CD4-positive, alpha-beta T cell treated with Interleukin-12 subunit alpha and Interleukin-12 subunit beta, for 1 hour (primary cell): ENCODE measurements at places on chromosomes 3 and 15.

GRCh38 chr3:71191031-71191482, 392.5 kb downstream of the FOXP1 start:
- DNase-seq = no peak

- no peak for DNase-seq
Measured at GRCh38 chr3:120773932-120774331, 31.4 kb downstream of the GTF2E1 start.

DNA sequence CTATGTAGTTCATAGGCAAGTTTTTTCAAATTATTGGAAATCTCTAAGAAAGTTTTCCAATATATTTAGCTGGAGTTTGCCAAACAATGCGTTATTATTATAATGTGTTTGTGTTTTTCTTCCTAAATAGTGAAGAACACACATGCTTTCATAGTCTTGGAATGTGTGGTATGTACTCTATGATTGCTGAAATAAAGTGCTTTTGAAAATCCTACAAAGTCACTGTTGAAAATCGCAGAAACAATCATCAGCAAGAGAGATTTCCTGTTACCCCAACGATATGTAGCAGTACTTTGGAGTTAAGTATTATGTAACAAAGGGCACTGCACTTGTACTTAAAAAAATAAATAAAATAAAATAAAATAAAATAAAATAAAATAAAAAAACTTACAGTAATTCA, 796.2 kb downstream of the NAALADL2 start:
- DNase-seq = no peak

DNA sequence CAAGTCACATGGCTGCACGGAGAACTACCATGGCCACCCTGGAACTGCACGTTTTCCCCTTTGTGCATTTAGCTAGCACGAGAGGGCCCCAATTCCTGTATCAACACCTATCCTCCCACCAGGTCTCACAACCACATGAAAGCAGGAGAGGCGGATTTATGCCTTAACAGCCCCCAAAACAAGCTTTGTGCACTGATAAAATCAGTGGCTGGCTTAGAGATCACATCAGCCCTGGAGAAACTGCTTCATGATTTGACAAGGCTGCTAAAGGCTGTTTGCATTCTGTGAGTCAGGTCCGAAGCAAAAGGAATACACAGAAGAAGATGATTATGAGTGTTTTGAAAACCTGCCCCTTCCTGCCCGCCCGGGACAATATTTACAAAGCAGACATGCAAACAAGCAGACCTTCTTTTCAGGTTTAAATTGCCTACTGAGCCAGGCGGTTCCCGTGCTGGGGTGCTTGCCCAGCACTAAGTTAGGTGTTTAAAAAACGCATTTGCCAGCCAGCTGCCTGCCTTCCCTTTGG, 25.9 kb downstream of the CEMIP start:
- DNase-seq = no peak

GRCh38 chr3:15479400-15480224, 41.9 kb downstream of the COLQ start:
- DNase-seq = no peak

- no peak for DNase-seq
Measured at GRCh38 chr3:151124476-151124875, 39.0 kb downstream of the MED12L start.

DNA sequence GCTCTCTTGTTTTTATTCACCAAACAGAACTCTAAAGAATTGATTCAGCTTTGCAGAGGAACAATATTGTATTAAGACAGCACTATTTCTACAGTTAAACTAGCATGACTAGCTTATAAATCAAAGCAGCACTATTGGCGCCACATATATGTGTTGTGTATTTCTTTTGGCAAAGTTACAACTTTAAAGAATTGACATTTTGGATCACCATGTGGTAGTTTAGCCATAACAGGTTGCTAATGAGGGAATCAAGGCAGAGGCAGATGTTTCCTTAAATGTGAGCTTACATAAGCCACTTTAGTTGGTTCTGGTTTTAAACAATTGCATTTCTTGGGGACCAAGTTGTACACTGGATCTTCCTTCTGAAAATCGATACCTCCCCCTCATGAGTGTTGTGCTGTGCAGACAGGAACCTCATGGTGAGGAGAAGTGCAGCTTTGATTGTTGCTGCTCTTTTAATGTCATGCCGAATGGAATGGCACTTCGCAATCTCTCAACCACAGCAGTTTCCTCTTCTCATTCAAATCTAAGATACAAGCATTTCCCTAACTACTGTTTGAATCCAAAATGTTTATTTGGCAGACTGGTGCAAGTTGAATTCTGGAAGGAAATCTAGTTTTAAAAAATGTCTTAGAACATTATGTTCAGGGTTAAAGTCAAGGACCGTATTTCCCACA, 151.2 kb downstream of the MYRIP start:
- no peak for DNase-seq

DNA sequence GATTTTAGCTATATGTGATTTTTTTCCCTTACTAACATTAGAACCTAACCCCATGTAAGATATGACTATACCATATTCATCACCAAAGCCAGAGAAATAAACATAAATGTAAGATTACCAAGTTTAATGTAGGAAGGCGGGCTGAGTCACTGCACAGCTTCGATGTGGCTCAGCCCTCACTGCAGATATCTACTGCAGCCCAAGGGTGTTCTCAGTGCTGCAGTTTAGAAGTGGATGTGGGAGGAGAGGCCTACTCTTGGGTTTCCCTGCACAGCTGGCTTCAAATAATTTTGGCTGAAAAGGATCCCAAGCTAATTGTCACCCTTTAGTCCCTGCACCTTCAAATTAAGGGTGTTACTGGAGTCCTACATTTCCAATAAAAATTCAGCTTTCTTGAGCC, 9.3 kb downstream of the ARPP19 start:
- no peak for DNase-seq

DNA sequence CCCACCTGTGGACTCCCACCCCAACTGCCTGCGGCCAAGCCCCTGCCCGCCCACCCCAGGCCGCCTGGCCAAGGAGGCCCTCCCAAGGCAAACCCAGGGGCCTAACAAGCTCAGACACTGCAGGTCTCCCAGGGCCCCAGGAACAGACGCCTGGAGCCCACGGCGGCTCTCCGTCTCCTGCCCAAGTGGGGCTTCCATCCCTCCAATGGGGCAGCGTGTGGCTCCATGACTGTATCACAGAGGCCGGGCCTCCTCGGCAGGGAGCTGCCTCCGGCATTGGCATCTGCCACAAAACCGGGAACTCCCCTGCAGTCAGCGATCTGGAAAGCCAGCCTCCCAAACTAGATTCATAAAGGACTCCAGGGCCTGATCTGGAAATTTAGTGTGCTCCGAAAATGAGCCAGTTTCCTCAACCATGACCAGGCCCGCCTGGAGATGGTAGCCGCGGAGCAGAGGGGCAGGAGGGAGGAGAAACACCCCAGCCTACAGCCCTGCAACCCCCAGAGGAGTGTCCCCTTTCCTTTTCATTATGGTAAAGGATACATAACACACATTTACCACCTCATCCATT, 148.3 kb upstream of the IQSEC1 start:
- DNase-seq = no peak

DNA sequence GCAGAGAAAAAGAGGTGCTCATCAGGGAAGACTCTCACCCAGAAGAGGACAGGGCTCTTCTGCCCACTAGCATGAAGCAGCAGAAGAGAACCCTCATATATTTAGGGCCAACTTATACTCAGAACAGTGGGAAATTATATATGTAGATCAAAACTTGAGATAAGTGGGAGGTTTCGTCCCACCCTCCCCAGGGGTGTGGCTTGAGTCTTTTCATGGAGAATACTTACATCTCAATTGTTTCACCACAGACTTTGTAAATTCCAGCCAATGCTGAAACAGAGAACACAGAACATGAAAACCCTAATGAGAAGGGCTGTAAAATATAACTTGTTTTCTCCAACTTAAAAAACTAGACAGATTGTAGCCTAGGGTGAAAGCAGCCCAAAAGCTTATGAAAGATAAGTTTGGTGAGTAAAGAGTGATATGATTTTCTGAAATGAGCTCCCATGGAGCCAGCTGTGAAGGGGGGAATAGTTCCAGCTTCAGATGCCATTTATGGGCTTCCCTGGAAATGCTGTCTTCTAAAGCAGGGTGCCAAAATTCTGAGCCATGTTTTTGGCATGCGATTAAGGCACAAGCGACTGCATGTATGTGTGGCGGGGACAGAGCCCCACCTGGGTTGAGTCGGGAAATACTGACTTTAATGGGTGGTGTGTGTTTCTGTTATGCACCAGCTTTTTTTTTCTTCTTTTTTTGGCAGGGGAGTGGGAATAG, 92.9 kb downstream of the WDR76 start:
- DNase-seq = no peak

- no peak for DNase-seq
Measured at GRCh38 chr3:133890972-133891644, 4.6 kb downstream of the RAB6B start.

DNA sequence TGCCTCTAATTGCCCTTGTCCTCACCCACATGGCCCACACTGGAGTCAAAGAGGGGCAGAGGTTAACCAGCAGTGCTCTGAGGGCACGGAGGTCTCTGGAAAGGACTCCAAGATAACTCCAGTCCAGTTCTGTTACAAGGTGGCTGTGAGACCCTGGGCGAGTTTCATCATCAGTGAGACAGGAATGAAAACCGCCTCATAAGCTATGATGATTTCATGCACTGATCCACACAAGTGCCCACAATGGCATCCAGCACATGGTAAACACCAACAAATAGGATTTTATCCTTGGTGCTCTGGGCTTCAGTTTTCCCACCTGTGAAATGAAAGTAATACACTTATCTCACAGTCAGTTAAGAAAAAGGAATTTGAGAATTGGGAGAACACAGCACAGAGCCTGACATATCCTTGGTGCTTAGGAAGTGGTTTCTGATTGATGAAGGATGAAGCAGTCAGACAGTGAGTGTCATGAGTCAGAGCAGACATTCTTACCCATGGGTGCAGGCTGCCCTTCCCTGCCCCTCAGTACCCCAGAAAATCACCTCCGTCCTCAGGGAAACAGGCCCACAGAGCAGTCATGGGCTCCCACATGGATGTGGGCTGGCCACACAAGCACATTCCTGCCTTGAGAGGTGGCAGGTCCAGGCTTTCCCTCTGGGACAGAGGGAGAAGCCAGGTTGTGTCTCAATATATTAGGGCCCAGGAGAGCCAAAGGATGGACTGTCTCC, 48.4 kb downstream of the DAPK2 start:
- no peak for DNase-seq

DNA sequence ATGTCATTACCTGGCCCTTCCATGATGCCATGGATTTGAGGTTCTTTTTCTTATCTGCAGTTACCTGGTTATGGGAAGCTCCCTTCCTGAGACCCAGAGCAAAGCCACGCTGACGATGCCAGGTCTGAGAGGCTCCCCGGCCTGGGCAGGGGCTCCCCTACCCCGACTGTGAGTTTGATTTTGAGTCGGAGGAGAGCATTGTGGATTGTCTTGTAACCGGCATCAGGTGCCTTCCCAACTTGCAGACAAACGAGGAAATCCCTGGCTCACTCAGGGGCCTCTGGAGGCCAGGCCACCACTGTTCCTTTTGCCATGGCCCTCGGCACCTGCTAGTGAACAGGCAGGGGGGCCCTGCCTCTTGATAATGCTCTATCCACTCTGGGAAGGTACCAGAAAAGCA, 151.4 kb downstream of the ATP10A start:
- no peak for DNase-seq

DNA sequence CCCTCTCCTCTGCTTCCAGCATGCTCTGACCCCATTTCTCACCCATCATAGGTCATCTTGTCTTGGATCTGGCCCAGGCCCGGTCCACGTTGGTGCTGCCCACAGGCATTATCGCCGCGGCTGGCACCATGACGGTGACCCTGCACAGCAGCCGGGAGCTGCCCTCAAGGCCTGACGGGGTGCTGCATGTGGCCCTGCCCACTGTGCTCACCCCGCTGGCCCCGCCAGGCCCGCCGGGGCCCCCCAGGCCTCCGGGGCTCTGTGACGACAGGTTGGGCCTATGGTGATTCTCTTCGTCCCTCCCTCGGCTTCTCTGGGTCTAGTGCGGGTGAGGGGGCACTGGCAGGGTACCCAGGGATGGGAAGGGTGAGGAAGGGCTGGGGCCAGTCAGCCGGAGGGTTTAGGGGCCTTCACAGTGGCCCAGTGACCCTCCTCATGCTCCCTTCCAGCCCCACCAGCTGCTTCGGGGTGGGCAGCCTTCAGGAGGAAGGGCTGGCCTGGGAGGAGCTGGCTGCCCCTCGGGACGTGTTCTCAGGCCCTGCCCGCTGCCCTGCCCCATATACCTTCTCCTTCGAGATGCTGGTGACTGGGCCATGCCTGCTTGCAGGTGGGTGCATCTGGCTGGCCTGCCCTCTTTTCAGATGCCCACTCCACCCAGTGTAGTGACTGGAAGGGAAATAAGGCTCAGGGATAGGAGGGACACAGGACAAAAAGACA, 3.9 kb downstream of the VWA5B2 start:
- no peak for DNase-seq

- no peak for DNase-seq
Measured at GRCh38 chr3:137165117-137165806, 207.5 kb downstream of the IL20RB start.

DNA sequence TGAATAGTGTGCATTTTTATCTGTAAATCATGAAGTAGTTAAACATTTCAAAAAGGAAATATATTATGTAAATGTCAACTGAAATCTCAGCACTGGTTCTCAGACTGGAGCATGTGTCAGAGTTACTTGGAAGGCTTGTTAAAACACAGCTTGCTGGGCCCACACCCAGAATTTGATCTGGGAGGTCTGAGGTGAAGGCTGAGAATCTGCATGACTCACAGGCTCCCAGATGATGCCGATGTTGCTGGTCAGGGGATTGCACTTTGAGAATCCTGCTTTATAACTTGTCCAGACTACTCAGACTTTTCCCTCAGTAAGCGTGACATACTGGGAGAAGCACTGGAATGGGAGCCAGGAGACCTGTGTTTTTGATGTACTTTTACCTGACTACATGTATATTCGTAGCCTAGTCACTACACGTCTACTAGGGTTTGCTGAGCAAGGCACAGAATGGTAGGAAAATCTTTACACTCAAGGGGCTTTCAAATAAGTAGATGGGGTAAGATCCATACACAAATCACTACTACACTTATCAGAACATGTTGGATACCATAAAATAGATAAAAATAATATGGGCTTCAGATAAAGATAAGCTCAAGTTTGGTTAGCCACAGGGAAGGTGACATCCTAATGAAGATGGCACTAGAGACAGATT, 77.1 kb upstream of the MEX3B start:
- no peak for DNase-seq

DNA sequence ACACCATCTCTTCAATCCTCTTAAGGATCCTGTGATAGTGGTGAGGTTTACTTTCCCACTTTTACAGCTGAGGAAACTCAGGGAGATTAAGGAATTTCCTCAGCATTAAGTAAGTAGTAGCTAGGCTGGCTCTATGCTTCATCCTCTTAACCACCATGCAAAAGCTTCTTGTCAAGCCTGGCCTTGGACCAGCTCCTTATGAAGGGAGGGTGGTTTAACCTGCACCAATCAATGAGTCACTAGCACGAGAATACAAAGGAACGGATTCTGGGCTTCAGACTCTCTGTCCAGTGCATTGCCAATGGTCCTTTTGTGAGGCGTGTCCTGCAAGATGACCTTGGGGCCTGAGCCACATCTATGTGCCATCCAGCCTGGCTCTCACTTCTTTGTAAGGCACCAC, 202.0 kb upstream of the CFAP20DC start:
- no peak for DNase-seq
